ENCODE measurements at places on chromosomes 2 and 18.

- DNase-seq = no peak
These were observed 74.0 kb upstream of the SEC11C start for GRCh38 chr18:59065684-59066083.

GRCh38 chr18:59617468-59617932 is 79.7 kb downstream of the CCBE1 start:
- no peak for DNase-seq

GRCh38 chr2:164242409-164242808 is 378.9 kb downstream of the GRB14 start:
- no peak for DNase-seq

GRCh38 chr2:231228974-231229529 is 30.6 kb downstream of the ARMC9 start:
- no peak for DNase-seq

DNA sequence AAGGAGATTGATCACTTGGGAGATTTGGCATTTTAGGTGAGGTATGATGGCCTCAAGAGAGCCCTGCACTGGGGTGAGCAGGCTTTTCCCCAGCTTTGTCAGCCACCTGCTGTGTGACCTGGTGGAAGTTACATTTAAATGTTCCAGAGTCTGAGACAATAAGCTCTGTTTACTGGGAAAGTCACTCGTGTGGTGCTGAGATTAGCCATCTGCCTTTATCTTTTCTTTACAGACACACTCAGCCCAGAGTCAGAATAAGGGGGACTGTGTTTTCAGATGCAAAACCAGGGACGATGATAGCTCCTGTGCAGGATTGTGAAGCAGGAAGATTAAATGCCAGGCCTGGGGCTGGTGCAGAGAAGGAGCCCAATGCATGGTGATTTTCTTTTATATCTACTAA is 47.9 kb downstream of the SH3RF3 start:
- DNase-seq = no peak

- DNase-seq = no peak
These were observed 89.1 kb downstream of the COMMD1 start for GRCh38 chr2:61994531-61994930.

- no peak for DNase-seq
These were observed 513.7 kb upstream of the ID2 start for GRCh38 chr2:8168022-8168717.

DNA sequence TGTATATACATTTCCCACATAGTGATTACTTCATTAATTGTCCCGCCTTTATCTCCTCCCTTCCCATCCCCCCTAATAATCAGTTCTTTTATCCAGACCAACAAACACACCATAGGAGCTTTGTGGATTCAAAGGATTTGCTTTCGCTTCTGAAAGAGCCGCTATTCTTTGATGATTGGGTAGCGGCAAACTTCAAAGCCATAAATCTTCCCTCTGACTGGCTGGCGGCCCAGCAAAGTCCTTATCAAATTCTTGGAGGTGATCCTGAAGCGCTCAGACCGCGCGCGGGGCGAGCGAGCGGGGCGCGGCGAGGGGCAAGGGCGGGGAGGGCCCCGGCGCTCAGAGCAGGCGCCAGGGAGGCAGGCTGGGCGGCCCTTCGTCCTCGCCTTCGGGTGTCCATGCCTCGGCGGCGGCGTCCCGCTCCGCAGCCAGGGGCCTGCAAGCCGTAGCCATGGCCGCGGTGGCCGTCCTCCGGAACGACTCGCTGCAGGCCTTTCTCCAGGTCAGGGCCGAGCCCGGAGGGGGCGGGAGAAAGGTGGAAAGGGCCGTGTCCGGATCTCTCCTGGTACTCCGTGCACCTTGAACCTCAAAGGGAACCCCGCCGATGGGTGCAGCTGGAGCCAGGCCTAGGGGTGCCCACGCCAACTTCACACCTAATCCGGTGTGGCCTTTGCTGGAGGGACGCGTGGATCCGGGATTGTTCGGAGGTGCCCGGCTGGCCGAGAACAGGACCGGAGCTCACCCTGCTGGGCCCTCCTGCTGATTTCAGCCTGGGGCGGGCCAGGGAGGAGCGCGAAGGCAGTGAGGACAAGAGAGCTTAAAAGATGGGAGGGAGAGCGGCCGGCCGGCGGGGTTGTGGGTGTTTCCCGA is at the start of gene SP5:
Gene SP5, plus strand, starts transcription at position 276 of the 870 bp plus-strand sequence. Its CDS starts 176 bp downstream, at position 452.
- no peak for DNase-seq

GRCh38 chr2:98726205-98726604 is 4.7 kb downstream of the MGAT4A start:
- no peak for DNase-seq

DNA sequence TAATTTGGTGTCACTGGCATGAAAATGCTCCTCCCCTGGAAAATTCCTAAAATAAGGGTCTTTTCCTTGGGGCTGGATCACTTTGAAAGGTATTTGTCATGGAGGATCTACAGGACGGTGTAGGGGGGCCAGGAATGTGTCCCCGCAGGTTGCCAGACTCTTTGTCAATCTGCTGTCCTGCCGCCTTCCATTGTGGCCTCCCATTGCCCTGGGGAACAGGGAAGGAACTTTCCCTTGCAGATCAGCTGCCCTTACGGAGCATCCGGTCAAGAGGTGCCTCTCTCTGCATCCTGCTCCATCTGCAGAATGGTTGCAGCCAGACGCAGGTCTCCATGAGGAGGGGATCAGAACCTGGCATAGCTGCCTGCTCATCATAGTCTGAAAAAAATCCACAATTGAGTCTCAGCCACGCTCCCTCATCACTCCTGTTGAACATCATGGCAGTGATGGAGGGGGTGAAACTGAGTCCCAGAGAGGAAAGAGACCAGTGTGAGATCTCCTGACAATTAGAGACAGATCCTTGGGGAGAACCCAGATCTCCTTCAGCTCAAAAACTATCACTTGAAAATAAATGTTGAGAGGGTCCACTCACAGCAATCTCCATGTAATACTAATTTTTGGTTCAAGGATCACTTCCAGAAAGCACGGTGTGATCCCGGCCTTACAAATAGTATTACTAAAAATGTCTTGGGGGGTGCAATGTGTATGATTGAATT is 244.8 kb downstream of the MYCN start:
- DNase-seq = no peak

DNA sequence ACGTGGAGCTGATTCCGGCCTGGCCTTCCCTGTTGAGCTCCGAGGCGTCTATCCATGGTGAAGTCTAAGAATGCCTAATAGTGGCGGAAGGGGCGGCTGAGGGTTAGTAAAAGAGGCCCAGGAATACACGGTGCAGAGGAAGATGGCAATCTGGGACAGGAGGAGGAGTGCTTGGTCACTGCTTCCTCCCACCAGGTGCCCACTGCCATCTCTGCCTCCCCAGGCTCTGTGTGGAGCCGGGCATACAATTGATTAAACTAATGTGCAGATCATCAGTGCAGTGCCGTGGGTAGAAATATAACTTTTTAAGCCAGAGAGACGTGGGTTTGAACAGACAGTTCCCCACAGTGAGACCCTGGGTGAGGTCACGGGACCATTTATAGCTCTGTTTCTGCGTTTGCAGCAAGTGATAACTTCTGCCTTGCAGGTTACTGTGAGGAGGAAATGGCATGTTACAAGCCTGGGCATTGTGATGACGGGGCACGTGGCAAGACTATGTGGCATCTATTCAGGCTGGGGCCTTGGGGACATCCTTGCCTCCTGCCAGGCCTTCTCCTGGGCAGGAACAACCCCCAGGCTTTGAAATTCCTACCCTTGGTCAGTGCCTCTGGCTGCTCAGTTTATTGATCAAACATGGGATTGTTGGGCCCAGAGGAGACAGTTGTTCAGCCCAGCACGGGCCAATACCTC is 204.9 kb downstream of the ASB1 start:
- DNase-seq = no peak

DNA sequence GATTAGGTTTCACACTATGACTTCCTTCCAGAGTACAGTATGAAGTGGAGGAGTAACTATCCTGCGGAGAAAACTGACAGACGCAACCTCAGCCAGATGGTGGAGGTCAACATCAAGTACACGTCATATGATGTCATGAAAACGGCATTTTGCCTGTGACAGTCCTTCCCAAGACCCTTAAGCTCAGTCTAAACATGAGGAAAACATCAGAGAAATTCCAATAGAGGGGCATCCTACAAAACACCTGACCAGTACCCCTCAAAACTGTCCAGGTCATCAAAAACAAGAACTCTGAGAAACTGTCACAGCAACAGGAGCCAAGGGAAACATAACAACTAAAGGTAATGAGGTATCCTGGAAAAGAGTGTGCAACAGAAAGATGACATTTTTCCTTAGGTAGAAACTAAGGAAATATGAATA is 1.7 kb downstream of the RNU4ATAC start:
- no peak for DNase-seq

GRCh38 chr18:7456376-7456775 is 110.7 kb upstream of the PTPRM start:
- DNase-seq = no peak

DNA sequence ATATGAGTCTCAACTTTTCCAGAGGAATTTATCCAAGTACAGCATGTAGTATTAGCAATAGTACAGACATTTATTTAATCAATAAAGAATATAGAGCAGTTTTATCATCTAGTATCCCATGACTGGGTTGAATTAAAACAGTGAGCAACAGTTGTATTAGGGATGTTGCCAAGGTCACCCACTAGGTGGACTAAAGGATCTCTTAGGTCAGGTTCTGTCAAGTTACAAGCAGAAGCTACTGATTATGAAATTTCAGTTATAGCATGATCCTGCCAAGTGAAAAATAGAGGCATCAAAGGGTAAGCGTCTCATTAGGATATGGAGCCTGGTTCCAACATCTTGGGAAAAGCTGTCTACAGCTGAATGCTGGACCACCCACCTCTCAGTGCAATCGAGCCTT is 52.1 kb upstream of the LAPTM4A start:
- DNase-seq = no peak

DNA sequence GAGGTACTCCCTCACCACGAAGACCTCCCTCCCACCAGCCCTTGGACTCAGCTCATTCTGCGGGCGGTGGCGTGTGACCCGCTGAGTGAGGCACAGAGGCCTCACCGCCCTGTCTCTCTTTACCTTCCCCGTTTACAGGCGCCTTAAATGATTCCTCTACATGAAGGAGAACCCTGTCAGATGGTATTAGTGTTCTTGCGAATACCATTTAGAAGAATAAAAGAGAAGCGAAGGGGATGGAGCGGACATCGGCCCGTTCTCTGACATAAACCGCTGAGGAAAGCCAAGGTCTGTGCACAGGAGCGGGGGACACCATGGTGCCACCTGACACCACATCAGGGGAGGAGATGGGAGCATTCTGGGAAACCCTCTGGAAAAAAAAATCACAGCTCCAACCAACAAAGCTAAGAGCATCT is 179.8 kb downstream of the HDAC4 start:
- no peak for DNase-seq

- no peak for DNase-seq
These were observed 264.3 kb downstream of the TXNL1 start for GRCh38 chr18:56374007-56374655.

DNA sequence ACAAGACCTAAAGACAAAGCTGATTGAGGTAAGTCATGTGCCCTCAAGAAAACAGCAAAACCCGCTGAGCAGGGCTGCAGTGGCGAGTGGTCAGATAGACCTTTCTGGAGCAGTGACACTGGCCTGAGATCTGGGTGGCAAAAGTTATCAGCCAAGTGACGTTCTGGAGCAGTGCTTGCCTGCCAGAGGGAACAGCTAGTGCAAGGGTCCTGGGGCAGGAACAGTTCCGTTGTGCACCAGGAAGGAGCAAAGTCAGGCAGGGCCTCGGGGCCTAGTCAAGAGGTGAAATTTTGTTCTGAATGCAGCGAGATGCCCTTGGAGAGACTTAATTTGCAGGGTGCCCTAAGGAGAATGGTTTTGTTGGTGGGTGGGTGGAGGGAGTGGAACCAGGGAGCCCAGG is 67.0 kb downstream of the SH3BP4 start:
- no peak for DNase-seq

- DNase-seq = no peak
These were observed 212.7 kb upstream of the COPS8 start for GRCh38 chr2:236872981-236873380.

DNA sequence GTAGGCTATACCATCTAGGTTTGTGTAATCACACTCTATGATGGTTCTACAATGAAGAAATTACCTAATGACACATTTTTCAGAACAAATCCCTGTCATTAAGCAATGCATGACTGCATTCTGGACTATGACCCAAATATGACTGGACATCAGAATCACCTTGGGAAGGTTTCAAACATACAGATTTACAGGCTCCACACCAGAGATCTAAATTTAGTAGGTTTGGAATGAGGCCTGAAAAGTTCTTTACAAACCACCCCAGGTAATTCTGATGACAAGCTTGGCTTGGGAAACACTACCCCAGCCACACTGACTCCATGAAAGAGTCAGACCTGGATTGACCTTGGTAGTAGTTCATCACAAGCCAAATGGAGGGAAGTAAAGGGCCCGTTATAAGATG is 52.2 kb upstream of the NFE2L2 start:
- DNase-seq = no peak

GRCh38 chr2:226733189-226733858 is 66.3 kb downstream of the IRS1 start:
- no peak for DNase-seq

DNA sequence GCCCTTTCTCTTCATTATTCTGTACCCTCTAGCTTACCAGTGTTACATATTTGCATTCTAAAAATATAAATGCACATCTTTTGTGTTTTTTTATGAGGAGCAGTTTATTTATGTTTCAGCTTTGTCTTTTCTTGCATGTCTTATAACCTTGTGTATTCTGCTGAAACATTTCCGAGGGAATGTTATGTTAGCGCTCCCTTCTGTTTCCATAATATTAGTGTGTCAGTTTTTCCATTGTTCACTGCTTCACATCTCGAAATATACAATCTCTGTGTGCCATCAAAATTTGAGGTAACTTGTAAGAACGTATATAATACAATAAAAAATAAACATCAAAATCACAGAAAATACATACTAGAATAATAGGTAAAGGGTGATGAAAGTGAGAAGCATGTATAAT is 153.3 kb downstream of the PKP4 start:
- DNase-seq = no peak

DNA sequence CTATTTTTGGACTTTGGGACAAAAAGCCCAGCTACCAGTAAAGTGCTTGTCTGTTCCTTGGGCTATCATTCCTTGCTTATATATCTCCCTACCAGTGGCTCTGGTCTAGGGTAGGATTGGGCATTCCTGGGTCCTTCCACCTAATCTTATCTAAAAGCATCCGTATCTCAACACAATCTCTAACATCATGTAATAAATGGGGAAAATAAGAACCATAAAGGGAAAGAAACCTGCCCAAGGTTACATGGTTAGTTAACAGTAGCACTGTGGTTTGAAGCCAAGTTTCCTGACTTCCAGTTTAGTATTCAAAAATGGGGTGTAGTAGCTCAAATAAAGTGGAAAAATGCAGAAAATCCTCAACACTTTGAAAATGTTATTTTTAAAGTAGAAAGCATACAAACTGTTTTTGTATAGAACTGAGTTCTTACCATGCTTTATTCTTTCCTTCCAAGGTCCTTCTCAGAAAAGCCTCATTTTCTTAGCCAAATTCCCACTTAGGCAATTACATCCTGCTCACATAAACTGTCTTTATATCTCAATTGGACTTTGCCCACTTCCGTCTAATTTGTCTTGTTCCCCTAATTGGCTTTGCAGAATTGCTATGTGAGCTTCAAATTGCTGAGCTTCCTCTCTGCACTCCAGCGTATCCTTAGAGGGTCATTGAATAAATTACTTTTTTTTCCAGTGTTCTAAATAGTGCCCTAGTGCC is 273.1 kb upstream of the UBE2E3 start:
- no peak for DNase-seq

GRCh38 chr2:88613921-88614320 is 13.3 kb downstream of the EIF2AK3 start:
- DNase-seq = no peak

- no peak for DNase-seq
These were observed 420 bp downstream of the PIGN start for GRCh38 chr18:62186499-62186773.

GRCh38 chr2:42917425-42917927 is 125.1 kb upstream of the HAAO start:
- DNase-seq = no peak

Measured in hippocampal formation (tissue), 2 donors.